ENCODE measurements at places on chromosomes 5 and 9.

GRCh38 chr5:80874162-80874561 lies 86.0 kb upstream of the RASGRF2 start:
- DNase-seq = no peak

GRCh38 chr9:35688558-35689541 lies 875 bp downstream of the TPM2 start:
- DNase-seq = peak; percentile 42

GRCh38 chr9:122314165-122314564 lies 49.5 kb downstream of the MRRF start:
- no peak for DNase-seq

GRCh38 chr5:83554686-83555085 lies 83.1 kb downstream of the VCAN start:
- no peak for DNase-seq

DNA sequence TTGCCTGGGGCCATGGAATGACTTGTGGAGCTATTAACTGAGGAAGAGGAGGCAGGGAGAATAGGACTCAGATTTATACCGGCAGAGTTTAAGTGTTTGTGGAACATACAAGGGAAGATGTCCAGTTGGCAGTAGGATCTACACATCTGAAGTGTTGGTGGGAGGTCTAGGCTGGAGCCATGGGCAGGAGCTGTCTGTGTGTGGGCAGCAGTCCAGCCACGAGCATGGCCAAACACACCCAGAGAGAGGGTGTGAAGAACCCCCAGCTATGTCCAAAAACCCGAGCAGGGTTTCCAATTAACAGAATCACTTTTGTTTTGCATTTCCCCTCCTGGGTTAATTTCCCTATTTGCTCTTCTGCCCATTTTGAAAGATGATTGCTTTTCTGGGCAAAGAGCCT lies 393.7 kb downstream of the CDK5RAP2 start:
- no peak for DNase-seq

DNA sequence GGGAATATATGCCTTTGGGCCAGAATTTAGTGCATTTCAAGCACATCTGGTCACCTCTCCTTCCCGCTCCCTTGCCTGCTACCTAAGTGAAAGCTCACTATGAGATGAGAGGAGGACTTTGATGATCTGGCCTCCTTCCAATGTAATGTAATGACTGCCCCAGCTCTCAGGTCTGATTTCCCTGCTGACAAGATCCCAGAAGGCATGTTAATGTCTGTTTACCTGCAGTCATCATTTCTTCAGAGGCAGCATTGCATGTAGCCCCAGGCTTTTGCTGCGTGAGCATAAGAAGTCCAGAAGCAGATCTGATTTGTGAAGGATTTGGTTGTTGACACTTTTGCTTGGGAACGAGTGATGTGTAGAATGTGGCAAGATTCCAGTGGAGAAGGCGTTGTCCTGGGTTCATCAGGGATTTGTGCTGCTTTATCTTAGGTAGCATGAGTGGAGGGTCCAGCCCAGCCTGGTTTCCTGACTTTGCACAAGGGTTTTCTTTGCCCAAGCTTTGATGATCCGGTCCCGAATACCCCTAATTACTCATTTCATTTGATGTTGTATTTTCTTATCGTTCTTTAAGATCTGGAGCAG lies 192.7 kb downstream of the GOLPH3 start:
- DNase-seq = no peak

- DNase-seq = no peak
Measured at GRCh38 chr5:73392775-73393174, 55.8 kb downstream of the FOXD1 start.

- DNase-seq = peak; percentile 48
Measured at GRCh38 chr5:133610489-133611356, 1.6 kb downstream of the FSTL4 start.

- DNase-seq = no peak
Measured at GRCh38 chr5:35087991-35088390, 40.2 kb upstream of the AGXT2 start.

GRCh38 chr9:88766778-88767503 lies 224.3 kb upstream of the S1PR3 start:
- DNase-seq = no peak

DNA sequence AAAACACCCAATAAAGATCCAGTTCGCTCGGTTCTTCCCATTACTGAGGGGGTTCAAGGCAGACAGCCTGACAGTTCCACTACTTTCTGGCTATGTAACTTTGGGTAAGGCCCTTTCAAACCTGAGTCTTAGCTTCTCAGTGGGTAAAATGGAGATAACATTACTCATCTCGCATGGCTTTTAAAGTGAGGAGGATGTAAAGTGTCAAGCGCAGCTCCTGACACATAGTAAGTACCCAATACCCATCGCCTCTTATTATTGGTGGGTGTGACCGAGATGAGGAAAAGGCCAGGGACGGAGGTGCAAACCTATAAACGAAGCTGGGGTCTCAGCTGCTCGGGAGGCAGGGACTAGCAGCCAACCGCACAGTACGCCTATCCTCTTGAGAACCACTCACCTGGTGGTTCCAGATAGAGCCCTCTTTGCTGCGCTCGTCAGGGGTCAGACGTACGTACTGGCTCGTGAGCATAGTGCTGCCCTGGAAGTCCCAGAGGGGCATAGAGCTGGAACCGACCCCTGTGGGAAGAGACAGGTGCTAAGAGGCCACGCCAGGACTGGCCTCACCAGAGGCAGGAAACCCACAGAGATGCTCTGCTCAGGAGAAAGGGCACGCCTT lies 584 bp downstream of the LMAN2 start:
- no peak for DNase-seq

DNA sequence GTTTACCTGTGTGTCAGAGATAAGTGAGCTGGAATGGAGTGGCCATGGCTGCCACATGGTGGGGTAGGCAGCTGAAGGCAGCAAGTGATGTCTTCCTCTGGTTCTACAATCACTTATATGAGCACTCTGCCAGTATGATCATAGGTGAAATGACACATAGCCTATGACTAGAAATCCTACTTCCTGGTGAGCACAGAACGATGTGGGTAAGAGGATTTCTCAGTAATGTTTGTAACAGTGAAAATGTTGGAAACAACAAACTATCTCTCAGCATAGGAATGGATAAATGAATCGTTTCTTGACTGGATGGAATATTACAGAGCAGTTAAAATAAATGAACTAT lies 187.0 kb upstream of the S1PR3 start:
- DNase-seq = no peak

- no peak for DNase-seq
Measured at GRCh38 chr5:15748266-15748665, 248.3 kb downstream of the FBXL7 start.

DNA sequence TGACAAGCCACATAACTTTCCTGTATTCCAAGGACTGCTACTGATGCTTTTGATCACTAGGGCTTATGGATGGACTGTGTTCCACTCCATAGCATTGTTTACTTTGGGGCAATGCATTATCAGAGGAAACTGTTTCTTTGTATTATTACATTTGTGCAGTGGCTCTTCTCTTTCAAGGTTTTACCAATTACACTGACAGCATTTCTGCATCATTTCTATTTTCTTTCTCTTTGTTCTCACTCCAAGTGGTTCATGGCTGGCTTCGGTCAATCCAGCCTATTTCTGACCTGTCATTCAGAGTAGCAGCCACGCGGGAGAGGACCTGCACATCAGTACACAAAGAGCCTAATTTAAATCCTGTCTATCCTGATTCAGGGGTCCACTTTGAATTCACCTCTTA lies 711.0 kb downstream of the TLE4 start:
- DNase-seq = no peak

DNA sequence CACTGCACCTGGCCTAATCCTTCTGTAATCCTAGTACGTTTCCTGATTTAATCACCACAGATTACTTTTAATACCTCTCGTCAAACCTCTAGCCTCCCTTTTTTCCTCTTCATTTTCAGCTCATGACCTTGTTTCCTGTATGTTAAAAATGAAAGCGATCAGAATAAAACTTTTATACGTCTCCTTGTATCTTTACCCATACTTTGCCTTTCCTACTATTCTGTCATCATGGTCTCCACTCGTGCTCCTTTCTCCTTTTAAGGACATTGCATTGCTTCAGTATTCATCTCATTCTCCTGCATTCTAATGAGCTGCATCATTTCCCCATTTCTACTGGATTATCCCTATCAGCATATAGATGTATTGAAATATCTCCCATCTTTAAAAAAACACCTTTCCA lies 8.5 kb downstream of the CDC42SE2 start:
- peak; percentile 45 for DNase-seq

DNA sequence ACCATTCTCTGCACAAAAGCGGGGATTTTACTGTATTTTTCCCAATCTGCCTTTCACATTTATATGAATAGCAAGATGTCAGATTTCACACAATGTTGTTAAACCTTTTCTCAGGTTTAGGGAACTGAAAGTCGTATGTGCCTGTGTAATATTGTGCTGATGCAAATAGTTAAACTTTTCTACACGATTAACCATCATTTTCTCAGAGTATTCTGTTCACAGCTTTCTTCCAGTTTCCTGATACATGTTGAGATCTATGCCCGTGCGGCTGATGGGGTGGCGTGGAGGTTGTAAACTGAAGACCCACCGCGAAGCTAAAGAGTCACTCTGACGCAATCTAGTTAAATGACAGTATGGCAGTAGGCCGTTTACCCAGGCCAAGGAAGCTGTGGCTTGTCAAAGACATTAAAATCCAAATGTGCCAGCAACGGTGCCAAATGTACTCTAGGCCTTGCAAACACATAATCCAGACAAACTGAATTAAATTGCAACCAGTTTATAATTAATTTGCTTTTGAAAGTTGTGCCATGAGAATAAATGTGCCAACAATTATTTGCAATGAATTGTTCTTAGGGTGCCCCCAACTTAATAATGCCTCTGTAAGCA lies 145.7 kb downstream of the EBF1 start:
- no peak for DNase-seq

GRCh38 chr5:7377761-7378160 lies 18.2 kb upstream of the ADCY2 start:
- DNase-seq = no peak

GRCh38 chr5:27241564-27242257 lies 203.3 kb upstream of the CDH9 start:
- no peak for DNase-seq

DNA sequence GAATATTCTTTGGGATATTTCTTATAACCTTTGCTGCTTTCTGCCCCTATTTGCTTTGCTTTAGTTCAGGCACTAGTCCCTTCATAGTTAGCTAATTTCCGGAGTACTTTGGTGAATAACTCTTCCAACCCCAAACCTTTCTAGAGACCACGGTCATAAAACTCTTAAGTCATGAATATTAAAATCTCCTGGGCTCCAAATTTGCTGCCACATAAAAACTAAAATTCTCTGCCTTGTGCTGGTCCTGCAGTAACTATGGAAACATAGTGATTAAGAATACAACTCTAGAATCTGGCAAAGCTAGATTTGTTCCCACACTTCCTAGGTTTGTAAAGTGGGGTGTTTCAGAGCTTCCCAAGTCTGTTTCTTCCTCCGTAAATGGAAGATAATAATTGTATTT lies 10.0 kb upstream of the ACTBL2 start:
- DNase-seq = no peak

DNA sequence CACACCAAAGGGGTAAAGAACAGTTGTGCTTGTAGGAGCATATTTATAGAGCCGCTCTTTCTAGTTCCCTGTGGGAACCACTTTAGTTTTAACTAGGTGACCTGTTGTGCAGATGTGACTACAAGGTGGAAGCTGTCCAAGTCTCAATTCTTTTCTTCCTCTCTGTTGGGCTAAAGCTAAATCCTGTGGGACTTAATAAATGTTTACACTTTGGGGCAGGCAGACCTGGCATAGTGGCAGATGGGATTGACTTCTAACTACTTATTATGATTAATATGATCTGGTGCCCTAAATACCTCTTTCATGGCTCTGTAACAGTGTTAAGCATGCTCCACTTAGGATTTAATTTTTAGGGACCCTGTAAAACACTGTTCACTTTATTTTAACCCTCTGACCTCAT lies 265.3 kb downstream of the KCTD16 start:
- no peak for DNase-seq

DNA sequence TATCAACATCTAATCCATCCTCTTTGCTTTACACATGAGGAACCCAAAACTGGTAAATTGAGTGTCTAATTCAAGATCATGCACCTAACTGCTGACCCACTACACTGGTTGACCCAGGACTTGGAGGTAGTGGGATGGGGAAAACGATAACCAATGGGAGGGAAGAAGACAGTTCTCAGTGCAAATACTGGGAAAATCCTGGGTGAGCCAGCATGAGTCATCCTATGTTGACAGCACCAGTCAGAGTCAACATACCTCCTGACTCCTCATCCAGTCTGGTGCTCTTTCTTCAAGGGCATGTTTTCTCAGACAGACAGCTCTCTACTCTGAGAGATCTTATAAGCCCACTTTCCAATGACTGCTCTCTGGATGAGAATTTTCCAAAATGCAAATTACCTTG lies 232.8 kb upstream of the PTGER4 start:
- DNase-seq = no peak

DNA sequence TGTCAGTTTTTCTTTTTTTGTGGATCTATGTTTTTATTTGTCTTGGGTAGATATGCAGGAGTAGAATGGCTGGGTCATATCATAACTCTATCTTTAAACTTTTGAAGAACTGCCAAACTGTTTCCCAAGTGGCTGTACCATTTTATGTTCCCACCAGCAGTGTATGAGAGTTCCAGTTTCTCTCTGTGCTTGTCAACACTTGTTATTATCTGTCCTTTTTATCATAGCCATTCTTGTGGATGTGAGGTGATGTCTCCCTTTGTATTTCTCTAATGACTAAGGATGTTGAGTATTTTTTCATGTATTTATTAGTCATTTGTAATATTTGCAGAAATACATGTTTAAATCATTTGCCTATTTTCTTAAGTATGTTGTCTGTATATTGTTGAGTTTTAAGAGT lies 17.4 kb upstream of the FAT2 start:
- no peak for DNase-seq

GRCh38 chr9:88992556-88992955 lies 1.3 kb downstream of the S1PR3 start:
- no peak for DNase-seq

- no peak for DNase-seq
Measured at GRCh38 chr5:88683506-88684135, 199.4 kb downstream of the MEF2C start.

All from activated CD4-positive, alpha-beta T cell treated with anti-CD3 and anti-CD28 coated beads, Interleukin-2, Interleukin-6, amounts not matched to agents 100 ng/mL and 50 ng/mL, durations not matched to agents 16 hours and 8 hours (primary cell).